ENCODE measurements at places on chromosomes 5 and 9. TPM values are rescaled to one million over a fixed set of nuclear protein-coding genes. Genes with fewer than 3 reads are reported as not detected.

DNA sequence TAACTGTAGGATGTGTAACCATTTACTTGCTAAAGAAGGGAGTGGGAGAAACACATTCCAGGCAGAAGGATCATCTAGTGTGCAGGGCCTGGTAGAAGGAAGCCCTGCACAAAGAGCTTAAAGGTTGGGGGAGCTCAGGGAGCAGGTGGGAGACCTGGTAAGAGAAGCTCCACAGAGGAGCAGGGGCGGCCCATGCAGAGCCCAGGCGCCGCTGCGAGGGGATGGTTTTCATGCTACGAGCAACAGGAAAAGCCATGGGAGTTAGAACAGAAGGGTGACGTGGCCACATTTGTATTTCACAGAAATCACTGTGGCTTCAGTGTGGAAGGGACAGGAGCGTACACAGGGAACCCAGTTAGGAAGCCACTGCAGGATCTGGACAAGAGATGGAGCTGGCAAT is 73.1 kb downstream of the PDE6A start:
- H3K27ac ChIP-seq: peak overlapping the region; percentile 0
- H3K4me3 ChIP-seq: no peak overlapping the region
- peaks cover 16% of the 10 kb centered on the region for H3K4me1 ChIP-seq
- DNase-seq: no peak
- H3K36me3 ChIP-seq: no peaks in the 10 kb centered on the region

SHOC1 gene
- total RNA-seq: not detected

PCDHA10 gene
- total RNA-seq: 0.02 TPM

DNA sequence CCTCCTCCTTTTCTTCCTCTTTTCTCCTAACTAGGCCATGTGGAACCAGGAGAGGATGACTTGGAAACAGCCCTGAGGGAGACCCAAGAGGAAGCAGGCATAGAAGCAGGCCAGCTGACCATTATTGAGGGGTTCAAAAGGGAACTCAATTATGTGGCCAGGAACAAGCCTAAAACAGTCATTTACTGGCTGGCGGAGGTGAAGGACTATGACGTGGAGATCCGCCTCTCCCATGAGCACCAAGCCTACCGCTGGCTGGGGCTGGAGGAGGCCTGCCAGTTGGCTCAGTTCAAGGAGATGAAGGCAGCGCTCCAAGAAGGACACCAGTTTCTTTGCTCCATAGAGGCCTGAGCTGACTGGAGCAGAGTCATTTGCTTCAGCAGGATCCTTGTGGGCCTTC is 13.7 kb downstream of the NUDT2 start:
- no peak overlapping the region for H3K4me3 ChIP-seq
- H3K27ac ChIP-seq: no peak overlapping the region
- DNase-seq: no peak
- H3K36me3 ChIP-seq: no peaks in the 10 kb centered on the region
- no peaks in the 10 kb centered on the region for H3K27me3 ChIP-seq

DNA sequence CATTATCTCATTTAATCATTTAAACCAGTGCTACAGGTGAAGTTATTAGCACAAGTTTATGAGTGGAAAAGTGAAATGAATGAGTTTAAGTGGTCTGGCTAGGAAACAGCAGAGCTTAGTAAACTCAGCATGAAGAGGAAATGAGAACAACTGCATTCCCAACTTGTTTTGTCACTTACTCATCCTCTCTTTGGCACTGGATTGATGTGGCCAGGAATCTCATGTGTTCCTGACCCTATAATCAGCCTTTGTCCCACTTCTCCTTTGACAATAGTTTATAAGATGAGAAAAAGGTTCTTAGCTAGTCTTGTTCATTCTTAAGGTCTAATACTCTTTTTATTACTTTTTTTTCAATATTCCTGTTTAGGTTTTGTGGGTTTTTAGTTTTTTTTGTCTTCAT is 559.2 kb upstream of the TLE4 start:
- no peaks in the 10 kb centered on the region for H3K36me3 ChIP-seq
- H3K4me3 ChIP-seq: no peak overlapping the region
- no peaks in the 10 kb centered on the region for H3K27me3 ChIP-seq
- no peaks in the 10 kb centered on the region for H3K4me1 ChIP-seq

DNA sequence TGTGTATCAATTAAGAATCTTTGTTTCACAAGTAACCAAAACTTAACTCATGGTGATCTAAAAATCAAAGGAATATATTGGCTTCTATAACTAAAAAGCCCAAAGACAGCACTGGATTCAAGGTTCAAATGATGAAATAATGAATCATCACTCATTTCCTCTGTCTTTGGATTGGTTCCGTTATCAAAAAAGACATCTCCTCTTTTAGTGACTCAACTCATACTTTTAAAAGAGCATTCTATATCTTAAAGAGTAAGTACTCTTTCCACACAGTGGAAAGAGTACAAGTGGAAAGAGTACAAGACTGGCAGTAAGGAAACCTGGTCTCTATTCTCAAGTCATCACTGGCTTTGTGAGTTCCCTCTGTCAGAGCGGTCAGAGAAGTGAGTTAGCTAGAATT is 141.4 kb upstream of the NMUR2 start:
- H3K4me3 ChIP-seq: no peak overlapping the region
- no peak overlapping the region for H3K27ac ChIP-seq
- no peaks in the 10 kb centered on the region for H3K36me3 ChIP-seq
- no peak for DNase-seq
- H3K4me1 ChIP-seq: no peaks in the 10 kb centered on the region
- no peaks in the 10 kb centered on the region for H3K27me3 ChIP-seq

GRCh38 chr5:72654231-72654630 is 147.0 kb upstream of the ZNF366 start:
- H3K36me3 ChIP-seq: no peaks in the 10 kb centered on the region
- H3K27me3 ChIP-seq: no peaks in the 10 kb centered on the region
- H3K4me3 ChIP-seq: no peak overlapping the region
- no peak overlapping the region for H3K27ac ChIP-seq
- H3K4me1 ChIP-seq: peaks cover 8% of the 10 kb centered on the region

GRCh38 chr9:81848472-81848871 is 79.8 kb upstream of the SPATA31D4 start:
- H3K4me1 ChIP-seq: no peaks in the 10 kb centered on the region
- no peaks in the 10 kb centered on the region for H3K27me3 ChIP-seq
- no peak overlapping the region for H3K27ac ChIP-seq
- H3K36me3 ChIP-seq: no peaks in the 10 kb centered on the region
- H3K4me3 ChIP-seq: no peak overlapping the region

- no peak for DNase-seq
- no peaks in the 10 kb centered on the region for H3K27me3 ChIP-seq
- H3K4me1 ChIP-seq: no peaks in the 10 kb centered on the region
- H3K4me3 ChIP-seq: no peak overlapping the region
- H3K27ac ChIP-seq: no peak overlapping the region
Observed at GRCh38 chr9:9574080-9574479, 1038.7 kb downstream of the PTPRD start.

PIP5KL1 gene
- total RNA-seq: 3.8 TPM

STC2 gene
- 224 TPM for total RNA-seq

DNA sequence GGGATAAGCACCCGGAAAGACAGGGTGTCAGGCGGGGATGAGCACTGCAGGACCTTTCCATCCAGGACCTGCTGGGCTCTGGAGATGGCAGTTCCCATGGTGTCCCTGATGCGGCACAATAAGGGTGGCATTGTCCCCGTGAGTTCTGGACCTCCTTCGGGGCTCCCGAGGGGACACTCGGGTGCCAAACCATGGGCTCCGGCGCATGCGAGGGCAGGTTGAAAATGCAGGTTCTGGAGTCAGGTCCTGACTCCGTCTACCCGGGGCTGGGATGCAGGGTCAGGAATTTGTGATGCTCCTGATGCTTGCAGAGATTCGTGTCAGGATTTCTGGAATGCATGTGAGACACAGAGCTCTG is 682 bp downstream of the FCN2 start:
- no peak for DNase-seq
- no peak overlapping the region for H3K4me3 ChIP-seq
- no peak overlapping the region for H3K27ac ChIP-seq
- no peaks in the 10 kb centered on the region for H3K4me1 ChIP-seq
- H3K36me3 ChIP-seq: no peaks in the 10 kb centered on the region

- no peak for DNase-seq
- no peak overlapping the region for H3K4me3 ChIP-seq
- peaks cover 29% of the 10 kb centered on the region for H3K4me1 ChIP-seq
- no peak overlapping the region for H3K27ac ChIP-seq
Observed at GRCh38 chr5:61386045-61386800, 54.2 kb downstream of the ZSWIM6 start.

GPR151 gene
- total RNA-seq: not detected

- no peaks in the 10 kb centered on the region for H3K4me1 ChIP-seq
- no peaks in the 10 kb centered on the region for H3K27me3 ChIP-seq
Observed at GRCh38 chr5:27473307-27474046, 435.1 kb upstream of the CDH9 start.

DNA sequence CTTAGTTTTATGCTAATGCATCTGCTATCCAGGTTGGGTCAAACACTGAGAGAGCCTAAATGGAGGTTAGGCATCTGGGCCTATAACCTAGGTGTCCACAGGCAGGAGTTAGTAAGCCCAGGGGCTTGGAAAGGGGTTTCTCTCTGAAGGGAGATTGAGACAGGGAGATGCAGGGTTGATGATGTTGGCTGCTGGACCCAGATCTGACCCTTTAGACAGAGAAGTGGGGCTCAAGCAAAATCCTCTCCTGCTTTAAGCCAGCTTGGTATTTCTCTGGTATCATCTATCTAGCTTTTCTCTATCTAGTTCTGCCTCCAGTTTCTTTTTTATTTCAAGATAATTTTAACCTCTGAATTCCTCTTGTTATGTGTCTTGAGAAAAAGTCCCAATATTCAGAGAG is 18.3 kb upstream of the ANKRD55 start:
- DNase-seq: no peak
- H3K27ac ChIP-seq: no peak overlapping the region
- no peak overlapping the region for H3K4me3 ChIP-seq
- H3K36me3 ChIP-seq: no peaks in the 10 kb centered on the region
- H3K27me3 ChIP-seq: no peaks in the 10 kb centered on the region

GRCh38 chr5:19660679-19661078 is 327.3 kb downstream of the CDH18 start:
- no peak overlapping the region for H3K4me3 ChIP-seq
- no peak overlapping the region for H3K27ac ChIP-seq
- H3K27me3 ChIP-seq: no peaks in the 10 kb centered on the region
- no peak for DNase-seq

GRCh38 chr9:12628546-12628945 is 64.6 kb upstream of the TYRP1 start:
- DNase-seq: no peak
- no peaks in the 10 kb centered on the region for H3K27me3 ChIP-seq
- no peak overlapping the region for H3K4me3 ChIP-seq
- H3K27ac ChIP-seq: no peak overlapping the region
- no peaks in the 10 kb centered on the region for H3K36me3 ChIP-seq

FYB1 gene
- total RNA-seq: 1.3 TPM

GRCh38 chr5:157890836-157891597 is 32.1 kb upstream of the CLINT1 start:
- H3K27me3 ChIP-seq: no peaks in the 10 kb centered on the region
- H3K4me1 ChIP-seq: no peaks in the 10 kb centered on the region
- H3K27ac ChIP-seq: no peak overlapping the region

DNA sequence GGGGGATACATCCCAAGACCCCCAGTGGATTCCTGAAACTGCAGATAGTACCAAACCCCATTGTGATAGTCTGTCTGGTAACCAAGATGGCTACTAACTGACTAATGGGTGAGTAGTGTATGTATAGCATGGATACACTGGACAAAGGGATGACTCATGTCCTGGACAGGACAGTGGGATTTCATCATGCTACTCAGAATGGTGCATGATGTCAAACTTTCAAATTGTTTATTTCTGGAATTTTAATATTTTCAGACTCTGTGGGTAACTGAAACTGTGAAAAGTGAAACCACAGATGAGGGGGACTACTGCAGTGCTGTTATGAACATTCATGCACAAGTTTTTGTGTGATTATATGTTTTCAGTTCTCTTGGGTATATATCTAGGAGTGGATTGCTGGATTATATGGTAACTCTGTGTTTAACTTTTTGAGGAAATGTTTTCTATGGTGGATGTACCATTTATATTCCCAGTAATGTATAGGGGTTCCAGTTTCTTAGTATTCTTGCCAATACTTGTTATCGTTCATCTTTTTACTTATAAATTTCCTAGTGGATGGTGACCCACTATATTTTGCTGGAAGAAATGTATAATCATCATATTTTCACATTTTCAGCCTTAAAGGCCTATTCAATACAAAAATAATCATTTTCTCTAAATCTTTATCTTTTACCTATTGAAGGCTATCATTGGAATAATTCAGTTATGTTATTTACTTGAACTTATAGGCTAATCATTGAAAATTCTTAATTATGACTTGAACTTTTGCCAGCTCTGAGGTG is 140.9 kb downstream of the NR3C1 start:
- no peaks in the 10 kb centered on the region for H3K27me3 ChIP-seq
- DNase-seq: no peak
- no peaks in the 10 kb centered on the region for H3K4me1 ChIP-seq
- H3K36me3 ChIP-seq: no peaks in the 10 kb centered on the region
- H3K4me3 ChIP-seq: no peak overlapping the region

ERCC6L2 gene
- total RNA-seq: 46.1 TPM

TNFSF15 gene
- 0.66 TPM for total RNA-seq

FOXD4 gene
- 0.93 TPM for total RNA-seq

- H3K36me3 ChIP-seq: no peaks in the 10 kb centered on the region
- no peak overlapping the region for H3K4me3 ChIP-seq
- H3K27ac ChIP-seq: no peak overlapping the region
- no peak for DNase-seq
- no peaks in the 10 kb centered on the region for H3K27me3 ChIP-seq
Observed at GRCh38 chr9:134216449-134216951, 52.1 kb upstream of the RNU6ATAC start.

GRHPR gene
- 76.9 TPM for total RNA-seq

GRCh38 chr9:27212621-27213020 is 84.3 kb downstream of the EQTN start:
- no peaks in the 10 kb centered on the region for H3K27me3 ChIP-seq
- no peak overlapping the region for H3K4me3 ChIP-seq
- no peak overlapping the region for H3K27ac ChIP-seq

DNA sequence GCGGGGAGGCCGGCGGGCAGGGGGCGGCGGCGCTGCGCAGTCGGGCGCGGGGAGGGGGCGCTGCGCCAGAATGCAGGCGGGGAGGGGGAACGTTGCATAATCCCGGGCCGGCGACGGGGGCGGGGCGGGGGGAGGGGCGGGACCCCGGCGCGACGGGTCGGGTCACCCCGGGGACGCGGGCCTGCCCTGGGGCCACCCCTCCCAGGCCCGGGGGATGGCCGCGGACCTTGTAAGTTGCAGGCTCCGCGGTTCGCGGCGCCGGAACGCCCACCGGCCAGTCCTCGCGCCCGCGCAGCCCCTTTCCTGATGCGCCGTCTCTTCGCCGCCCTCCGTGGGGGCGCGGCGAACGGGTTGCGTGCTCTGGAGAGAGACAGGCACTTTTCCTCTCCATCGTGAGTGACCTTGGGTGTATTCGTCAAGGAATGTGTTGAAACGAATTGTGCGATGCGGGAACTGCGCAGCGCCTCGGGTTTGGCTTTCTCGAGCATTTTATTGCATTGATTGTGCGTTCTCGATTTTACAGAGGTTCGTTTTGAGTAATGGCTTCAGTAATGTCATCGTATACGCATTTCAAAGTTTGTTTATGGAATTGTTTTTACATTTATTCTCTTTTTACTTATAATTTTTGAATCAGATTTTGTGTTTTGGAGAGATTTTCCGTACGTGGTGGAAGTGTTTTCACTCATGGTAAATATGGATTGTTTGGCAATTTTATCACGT is 802 bp downstream of the SPIN1 start:
- H3K36me3 ChIP-seq: no peaks in the 10 kb centered on the region
- no peaks in the 10 kb centered on the region for H3K4me1 ChIP-seq
- peak; percentile 71 for DNase-seq

Measured in Caco-2 (cell line).